ENCODE measurements at places on chromosomes 4 and X. TPM values are rescaled to one million over a fixed set of nuclear protein-coding genes. Genes with fewer than 3 reads are reported as not detected.

P2RY10 gene
- not detected for total RNA-seq

PCDH7 gene
- 0.12 TPM for total RNA-seq

MSANTD1 gene
- total RNA-seq = not detected

GPR34 gene
- total RNA-seq = not detected

LGI2 gene
- 0.06 TPM for total RNA-seq

RHOXF2B gene
- total RNA-seq = not detected
